Esophagus squamous epithelium (tissue), 5 donors: ENCODE measurements at places on chromosomes 5 and 9.

- no peak for DNase-seq
Observed at GRCh38 chr9:76637416-76637815, 126.8 kb upstream of the PCA3 start.

GRCh38 chr9:121075251-121076036 is 689 bp downstream of the CNTRL start:
- DNase-seq = no peak

DNA sequence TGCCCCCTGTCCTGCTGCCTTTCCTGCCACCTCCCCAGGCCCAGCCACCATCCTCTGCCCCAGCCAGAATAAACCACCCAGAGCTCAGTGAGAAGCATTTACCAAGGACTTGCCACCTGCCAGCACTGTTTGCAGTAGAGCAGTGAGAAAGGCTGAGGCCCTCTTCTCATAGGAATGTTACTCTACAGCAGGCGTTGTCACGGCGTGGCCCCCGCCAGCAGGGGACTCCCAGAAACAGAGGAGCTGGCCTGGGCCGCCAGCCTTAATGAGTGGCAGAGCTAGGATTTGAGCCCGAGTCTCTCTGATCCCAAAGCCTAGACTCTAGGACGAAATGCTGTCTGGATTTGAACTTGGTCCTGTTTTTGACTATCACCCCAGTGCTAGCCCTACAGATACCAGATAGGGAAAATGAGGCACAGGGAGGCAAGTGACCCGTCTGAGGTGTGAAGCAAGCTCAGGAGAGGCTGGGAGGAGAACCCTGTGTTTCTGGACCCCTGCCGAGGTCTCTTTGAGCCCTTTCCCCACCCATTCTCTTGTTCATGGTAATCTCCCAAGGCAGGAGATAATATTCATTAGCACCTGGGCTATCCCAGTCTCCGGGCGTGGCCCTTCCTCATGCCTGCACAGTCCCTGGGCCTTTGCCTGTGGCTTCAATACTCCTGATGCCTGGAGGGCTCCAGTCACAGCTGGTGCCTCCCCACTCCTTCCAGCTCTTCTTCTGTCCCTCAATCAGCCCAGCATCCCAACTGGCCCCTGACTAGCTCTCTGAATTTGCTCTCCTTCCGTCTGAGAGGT is 30.7 kb downstream of the HRH2 start:
- DNase-seq = no peak

DNA sequence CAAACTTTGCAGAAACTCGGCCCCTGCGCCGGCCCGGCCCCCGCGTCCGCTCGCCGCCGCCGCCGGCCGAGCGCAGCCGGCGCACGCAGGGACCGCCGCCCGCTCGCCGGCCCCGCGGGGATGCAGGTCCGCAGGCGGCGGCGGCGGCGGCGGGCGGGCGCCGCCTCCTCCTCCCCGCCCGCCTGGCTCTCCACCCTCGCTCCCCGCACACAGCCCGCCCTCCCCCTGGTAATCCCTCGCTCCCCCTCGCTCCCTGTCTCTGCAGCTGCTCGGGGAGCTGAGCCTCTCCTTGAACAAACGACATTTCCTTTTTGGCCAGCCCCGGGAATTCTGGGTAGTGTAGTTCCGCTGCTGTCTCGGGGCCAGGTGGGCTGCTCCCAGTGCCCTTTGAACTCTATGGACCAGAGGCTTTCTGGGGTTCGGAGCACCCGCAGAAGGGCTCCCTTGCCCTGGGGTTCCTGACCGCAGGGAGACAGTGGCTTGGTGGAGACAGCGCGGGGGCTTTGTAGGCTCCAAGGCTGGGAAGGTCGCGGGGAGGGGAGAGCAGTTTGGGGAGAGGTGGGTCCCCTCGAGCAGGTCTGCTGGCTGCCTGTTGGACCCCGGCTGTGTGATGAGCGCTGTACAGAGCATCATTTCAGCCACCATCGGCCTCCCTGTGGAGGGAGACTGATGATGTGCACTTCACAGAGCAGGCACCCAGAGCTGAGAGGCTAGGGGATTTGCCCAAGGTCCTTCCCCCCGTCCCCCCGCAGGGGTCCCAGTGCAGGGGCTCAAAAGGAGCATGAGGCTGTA is 1.8 kb upstream of the FAM78A start:
- no peak for DNase-seq

GRCh38 chr9:131677444-131678180 is 62.3 kb downstream of the RAPGEF1 start:
- no peak for DNase-seq

DNA sequence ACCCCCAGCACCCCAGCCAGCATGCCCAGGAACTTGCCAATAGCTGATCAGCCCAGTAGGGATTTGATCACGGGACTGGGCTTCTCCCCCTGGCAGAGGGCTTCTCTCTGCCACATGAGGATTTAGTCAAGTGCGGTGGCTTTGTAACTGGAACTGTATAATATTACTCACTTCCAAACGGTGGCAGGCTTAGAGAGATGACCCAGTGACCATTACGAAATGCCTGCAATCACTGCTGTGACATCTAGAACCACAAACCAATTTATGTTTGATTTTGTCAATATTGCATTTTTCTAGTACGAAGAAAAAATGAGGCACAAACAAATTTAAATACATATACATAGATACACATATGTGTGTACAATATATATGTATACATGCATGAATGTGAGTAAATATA is 192.1 kb downstream of the ERCC6L2 start:
- DNase-seq = no peak

- no peak for DNase-seq
Observed at GRCh38 chr5:171697221-171698102, 88.2 kb upstream of the SMIM23 start.

- DNase-seq = no peak
Observed at GRCh38 chr9:8917956-8918739, 1118.6 kb upstream of the DMAC1 start.

- no peak for DNase-seq
Observed at GRCh38 chr5:159048298-159048697, 51.4 kb downstream of the EBF1 start.

DNA sequence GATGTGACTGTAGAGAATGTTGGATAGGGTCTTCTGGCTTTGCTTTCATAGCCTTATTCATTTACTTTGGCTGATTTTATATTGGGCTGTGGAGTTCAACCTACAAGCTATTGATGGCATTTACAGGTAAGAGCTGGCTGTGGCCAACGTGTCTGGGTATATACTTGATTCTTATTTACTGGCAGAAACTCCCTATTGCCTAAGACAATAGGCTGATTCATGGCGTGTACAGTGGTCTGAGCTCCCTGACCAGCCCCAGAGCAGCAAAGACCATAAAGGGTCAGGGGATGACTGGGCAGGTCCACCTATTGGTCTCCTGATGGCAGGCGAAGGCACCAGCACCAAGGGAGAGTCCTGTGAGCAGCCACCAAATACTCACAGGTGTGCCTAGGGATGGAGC is 190.2 kb upstream of the DMRTA1 start:
- no peak for DNase-seq

- DNase-seq = no peak
Observed at GRCh38 chr5:51974834-51975233, 591.6 kb downstream of the ISL1 start.

GRCh38 chr5:55027595-55027994 is 3.5 kb downstream of the GZMK start:
- no peak for DNase-seq

DNA sequence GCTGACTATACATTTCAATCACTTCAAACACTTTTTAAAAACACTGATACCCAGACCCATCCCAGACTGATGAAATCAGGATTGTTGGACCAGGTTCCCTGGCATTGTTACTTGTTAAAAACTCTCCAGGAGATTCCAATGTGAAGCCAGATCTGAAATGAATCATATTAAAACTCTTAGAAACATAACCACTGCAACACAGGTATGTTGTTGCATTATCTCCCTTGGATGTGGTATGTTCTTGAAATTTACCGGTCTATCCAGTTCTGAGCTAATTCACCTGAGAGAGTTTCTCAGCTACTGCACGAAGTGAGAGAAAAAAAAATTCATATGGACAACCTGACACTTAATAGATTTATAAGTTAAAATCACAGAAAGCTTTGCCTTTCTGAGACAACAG is 21.8 kb downstream of the MEF2C start:
- DNase-seq = no peak

DNA sequence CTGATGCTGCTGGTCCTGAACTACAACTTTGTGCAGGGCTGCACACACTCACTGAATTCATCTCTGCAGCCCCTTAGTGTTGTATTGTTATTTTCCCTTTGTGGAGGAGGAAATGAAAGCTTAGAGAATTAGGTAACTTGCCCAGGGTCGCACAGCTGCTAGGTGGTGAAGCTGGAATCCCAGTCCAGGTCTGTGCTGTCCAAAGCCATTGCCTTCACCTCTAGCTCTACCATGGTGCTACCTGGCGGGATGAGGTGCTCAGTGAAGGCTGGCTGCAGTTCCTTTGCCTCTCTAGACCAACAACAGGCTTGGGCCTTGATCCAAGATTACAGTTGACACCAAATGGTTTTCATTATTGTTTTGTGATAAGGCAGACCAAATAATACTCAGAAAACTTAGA is 177.8 kb upstream of the PITX1 start:
- no peak for DNase-seq

DNA sequence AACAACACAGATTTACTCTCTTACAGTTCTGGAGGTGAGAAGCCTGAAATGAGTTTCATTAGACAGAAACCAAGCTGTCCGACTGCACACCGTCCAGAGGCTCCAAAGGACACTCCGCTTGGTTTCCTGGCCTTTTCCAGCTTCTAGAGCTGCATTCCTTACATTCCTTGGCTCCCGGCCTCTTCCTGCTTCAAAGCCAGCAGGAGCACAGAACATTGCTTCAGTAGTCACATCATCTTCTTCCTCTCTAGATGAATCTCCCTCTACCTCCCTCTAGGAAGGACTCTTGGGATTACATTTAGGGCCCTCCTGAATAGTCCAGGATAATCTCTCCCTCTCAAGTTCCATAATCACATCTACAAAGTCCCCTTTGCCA is 213.3 kb downstream of the CDK5RAP2 start:
- DNase-seq = no peak

- no peak for DNase-seq
Observed at GRCh38 chr5:61767231-61768080, 435.4 kb downstream of the ZSWIM6 start.

GRCh38 chr9:69121155-69122081 is 52.7 kb upstream of the TJP2 start:
- DNase-seq = no peak

DNA sequence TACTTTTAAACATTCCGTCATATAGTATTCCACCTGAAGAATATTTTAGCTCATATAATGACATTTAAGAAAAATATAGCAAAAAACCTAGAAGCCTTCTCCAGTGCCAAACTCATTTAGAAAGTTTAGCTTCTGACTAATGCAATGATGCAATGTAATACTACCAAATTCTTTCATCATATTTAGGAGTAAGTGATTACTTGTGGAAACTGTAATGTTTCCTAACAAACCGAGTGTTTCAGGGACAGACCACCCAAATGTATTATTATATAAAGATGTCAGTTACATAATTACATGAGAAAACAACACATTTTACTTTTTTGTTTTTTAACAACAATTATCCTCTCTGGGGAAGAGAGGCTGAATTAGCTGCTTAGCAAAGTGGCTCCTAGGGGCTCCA is 316.2 kb downstream of the ARL15 start:
- DNase-seq = no peak

DNA sequence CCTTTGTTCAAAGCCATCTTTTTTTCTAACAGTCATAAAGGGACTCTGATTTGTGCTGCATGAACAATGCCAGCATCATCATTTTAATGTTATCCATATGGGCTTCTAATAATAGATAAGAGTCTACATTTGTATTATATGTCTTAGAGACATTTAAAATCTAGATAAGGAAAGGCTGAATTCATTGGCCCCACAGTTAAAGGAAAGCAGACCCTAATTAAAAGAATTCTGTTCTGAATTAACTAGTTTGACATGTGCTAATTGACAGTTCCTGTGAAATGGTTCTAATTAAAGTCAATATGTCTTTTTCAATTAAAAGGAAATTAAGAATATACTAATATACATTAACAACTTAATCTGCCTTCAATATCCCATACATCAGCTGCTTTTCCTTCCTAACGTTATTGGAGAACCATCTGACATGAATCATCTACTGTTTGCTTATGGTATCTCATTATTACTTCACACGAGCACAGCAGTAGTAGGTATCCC is 104.7 kb downstream of the NR2F1-AS1 start:
- no peak for DNase-seq

- DNase-seq = no peak
Observed at GRCh38 chr5:20266066-20266465, 278.1 kb upstream of the CDH18 start.

DNA sequence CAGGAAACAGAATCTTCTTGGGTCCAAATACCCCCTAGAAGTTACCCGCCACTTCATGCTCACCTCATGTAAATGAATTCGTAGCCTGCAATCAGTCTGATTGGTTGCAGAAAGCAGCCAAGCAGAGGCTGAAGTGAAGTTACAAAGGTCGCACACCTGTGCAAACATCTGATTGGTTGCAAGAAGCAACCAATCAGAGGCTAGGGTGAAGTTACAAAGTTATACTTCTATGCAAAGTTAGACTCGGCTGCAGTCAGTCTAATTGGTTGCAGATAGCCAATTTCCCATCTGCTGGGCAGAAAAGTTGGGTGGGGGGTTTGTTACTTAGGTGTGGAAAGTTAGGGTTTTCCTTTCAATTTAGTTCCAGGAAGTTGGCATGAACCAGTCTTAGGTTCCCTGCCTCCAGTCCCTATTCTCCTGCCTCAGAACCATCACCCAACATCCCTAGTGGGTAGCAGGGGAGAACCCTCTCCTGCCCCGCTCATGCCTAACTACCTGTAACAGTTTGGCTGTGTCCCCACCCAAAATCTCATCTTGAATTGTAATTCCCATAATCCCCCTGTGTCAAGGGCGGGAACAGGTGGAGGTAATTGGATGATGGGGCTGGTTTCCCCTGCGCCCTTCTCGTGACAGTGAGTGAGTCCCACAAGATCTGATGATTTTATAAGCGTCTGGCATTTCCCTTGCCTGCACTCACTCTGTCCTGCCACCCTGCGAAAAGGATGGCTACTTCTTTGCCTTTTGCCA is 1.2 kb upstream of the RUSC2 start:
- DNase-seq = no peak

DNA sequence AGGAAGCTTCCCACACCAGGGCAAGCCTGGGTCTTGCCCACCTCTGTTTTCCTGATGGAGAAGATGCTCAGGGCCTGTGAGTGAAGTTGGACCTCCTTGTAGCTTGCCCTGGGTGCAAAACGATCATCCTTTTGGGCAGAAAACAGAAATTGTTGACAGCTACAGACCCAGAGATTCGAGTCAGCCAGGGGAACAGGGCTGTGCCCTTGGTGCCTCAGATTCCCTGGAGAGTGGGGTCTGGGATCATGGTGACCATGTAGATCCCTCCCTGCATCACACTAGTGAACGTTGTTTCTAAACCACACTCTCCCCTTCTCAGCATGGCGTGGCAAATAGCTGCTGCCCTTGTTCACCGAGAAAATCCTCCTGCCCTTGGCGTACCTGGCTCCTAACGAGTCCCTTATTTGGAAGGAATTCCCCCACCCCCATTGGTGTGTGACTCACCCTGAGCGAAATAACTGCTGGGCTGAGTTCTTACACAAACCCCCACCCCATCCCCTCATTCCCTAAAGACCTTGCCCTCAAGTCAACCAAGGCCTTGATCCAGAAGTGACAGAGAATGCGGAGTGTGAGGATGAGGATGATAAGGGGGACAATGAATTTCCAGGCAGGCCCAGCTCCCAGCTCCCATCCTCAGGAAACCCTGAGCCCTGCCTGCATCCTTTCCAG is 1.1 kb upstream of the DCANP1 start:
- DNase-seq = no peak
